AG04449 (cell line): ENCODE measurements at places on chromosomes 2 and 18.

DNA sequence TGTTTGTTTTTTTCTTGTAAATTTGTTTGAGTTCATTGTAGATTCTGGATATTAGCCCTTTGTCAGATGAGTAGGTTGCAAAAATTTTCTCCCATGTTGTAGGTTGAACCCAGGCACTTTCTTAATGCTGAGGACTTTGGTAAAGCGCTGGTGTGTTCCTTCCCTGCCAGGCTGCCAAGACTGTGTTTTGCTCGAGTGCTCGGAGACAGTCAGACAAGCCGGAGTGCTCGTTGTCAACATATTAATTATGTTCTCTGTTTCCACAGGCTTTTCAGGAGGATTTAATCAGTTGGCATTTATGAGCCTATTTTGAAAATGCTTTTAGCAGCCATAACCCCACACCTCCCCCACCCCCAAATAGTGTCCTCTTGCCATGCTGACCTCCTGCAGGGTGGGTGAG is 6.4 kb downstream of the MTCL1 start:
- DNase-seq = no peak

GRCh38 chr18:3604498-3605408 is 154.8 kb downstream of the TGIF1 start:
- peak; percentile 98 for DNase-seq

DNA sequence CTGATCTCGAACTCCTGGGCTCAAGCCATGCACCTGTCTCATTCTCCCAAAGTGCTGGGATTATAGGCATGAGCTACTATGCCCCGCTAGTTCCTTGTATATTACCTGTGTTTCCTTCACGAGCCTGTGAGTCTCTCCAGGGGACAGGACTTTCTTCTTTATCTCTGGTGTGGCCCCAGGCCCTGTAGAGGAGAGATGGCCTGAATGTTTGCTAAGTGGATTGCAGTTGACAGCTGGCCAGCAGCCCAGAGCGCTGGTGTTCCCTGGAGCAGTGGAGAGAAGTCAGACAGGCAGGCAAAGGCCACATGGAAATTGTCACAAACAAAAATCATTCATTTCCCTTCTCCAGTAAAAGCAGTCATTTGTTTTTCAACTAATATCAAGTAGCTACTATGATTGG is 17.9 kb downstream of the LPIN1 start:
- DNase-seq = no peak

DNA sequence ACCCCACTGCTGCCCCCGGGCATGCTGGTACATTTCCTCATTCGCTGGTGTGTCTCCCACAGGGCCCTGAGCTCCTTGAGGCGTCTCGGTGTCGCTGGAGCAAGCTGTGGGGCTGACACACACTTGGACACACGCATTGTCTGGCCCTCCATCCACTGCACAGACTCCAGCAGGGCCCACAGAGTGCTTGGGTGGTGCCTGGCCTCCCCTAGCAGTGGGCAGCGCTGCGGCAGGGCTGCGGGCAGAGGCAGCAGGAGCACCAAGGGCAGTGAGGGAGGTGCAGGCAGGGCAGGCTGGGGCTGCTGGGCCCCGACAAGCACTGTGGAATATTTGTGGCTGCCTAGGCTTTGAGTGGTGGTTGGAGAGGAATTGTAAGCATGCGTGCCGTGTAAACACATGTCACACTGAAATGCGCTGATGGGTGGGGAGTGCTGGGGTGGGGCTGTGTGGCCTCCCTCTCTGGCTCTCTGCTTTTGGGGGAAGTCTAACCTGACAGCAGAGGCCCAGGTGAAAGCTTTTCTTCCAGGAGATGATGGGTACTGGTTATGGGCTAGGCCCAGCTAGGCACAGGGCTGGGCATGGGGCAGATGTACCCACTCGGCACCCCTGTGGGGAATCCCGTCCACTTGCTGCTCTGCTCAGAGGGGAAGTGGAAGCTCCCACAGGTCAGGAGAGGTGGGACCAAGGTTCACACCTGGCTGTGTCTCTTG is 55.5 kb upstream of the HS6ST1 start:
- DNase-seq = peak; percentile 65

DNA sequence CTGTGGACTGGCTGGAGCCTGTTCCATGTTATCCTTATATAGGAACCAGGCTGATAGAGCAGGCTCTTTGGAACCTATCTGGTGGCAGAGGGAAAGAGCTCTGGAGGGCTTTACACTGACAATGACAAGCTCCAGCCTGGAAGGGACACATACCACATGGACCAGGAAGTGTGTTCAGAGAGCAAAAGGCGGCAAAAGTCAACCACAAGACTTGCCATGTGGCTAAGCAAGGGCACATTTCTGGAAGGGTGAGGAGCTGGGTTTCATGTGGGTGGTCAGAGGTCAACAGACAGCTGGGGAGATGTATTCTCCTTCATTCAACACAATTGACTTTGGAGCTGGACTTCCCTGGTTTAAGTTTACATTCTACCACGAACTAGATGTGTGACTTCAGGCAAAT is 325.2 kb downstream of the DYSF start:
- no peak for DNase-seq

DNA sequence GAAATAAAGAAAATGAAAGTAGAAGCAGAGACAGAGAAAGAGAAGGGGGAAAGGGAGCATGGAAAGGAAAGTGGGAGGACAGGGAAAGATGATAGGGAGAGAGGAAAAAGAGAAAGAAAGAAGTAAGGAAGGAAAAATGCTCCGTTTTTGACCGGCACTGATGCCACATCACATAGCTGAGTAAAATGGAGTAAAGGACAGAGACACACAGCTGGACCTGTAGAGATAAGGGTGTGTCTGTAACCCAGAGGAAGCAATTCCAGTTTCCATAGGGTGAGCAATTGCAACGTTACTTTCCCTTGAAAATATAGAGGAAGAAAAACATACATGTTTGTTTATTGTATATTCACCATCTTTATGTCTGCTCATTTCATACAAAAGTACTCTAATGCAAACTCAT is 1866.9 kb upstream of the PIK3C3 start:
- DNase-seq = no peak

- DNase-seq = peak; percentile 94
These were observed 37.7 kb downstream of the BCL11A start for GRCh38 chr2:60515721-60516226.
